Stimulated activated CD8-positive, alpha-beta memory T cell treated with anti-CD3 and anti-CD28 coated beads, Interleukin-15, amount 100 ng/mL, for 4 hours (primary cell): ENCODE measurements at places on chromosomes 12 and 14.

DNA sequence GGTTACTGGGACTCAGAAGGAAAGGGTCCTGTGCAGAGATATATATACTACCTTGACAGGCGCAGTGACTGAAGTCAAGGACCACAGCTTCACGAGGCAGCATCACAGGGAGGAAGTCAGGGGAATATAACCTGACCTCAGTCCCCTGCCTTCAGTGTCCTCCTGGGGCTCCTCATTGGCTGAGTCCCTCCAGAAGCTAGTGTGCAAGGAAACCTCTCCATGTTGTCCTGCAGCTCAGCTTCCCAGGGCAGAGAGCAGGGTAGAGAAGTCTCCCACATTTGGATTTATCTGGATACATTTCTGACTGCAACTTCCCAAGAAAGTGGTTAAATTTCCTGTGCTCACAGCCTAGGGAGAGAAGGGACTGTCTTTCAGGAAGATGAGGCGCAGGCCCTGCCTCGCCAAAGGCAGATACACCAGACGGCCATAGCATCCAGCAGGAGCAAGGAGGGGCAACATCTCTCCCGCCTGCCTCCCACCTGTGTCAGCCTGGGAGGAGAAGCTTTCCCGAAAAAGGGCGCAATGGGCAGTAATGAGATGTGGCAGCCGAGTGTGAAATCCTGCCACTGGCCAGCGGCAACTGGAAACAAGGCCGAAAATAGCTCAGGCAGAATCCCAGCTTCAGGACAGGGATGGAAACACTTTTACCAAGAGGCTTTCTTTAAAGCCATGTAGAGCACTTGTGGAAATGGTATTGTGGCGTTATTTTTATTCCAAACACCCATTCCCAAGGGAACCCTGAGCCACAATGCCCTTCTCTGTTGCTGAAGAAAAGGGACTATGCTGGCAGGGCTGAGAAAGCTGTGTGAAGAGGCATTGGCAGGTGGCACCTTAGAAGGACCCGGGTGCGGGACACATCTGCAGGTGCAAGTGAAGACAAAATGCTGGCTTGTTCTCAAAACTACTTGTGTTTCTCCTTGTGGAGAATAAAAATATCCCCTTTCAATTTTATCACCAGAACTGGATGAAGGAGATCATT, 54.9 kb upstream of the HIF1A start:
- DNase-seq: no peak

- no peak for DNase-seq
These were observed 11.3 kb downstream of the KMT5A start for GRCh38 chr12:123395236-123395635.

DNA sequence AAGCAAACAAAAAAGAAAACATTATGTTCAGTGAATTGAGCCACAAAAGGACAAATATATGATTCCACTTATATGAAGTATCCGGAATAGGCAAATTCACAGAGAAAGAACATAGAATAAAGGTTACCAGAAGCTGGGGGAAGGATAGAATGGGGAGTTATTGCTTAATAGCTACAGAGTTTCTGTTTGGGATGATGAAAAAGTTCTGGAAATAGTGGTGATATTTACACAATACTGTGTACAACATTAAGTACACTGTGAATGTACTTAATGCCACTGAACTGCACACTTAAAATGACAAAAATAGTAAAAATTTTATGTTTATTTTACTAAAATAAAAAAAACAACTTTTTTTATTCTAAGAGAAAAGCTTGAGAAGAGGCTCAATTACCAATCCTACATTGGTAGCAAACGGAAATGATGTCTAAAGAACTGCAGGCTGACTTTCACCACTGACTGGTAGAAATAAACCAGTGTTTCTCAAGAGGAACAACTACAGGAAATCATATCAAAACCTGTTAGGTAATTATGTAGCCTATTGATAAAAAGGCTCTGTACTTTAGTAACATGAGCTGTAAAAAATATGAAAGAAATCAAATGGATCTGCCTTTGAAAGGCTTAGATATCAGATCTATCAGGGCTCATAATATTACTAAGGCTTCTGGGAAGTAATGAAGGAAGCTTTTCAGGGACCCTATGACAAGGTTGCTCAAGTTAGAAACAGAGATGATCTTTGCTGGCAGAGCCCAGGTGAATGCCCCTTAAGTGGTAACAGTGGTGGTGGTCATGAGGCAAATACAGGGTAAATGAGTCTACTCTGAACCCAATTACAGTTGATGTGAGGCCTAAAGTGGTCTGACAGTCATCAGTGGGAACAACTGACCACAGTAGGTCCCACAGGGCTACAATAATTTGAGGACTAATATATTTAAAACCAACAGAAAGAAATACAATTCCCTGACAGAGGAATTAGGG, 41.3 kb downstream of the BAZ1A start:
- no peak for DNase-seq

- DNase-seq: no peak
These were observed 4.4 kb downstream of the CD9 start for GRCh38 chr12:6204533-6205143.

DNA sequence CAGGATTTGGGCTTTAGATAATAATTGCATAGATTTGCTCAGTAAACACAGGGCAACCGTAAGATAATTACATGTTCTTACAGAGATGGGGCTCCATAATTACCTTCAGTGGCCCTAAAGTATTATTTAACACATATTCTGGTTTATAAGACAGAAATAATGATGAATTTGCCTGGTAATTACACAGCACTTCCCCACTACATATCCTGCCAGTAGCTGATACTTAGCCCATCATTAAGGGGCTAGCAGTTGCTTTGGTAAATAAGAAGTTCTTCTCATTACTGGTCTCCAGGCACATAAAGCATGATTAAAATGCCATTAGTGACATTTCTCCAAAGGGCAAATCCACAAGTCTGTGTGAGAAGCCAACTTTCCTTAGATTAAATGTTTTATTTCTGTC, 158.7 kb downstream of the NUAK1 start:
- no peak for DNase-seq

GRCh38 chr14:21229821-21230220, 39.4 kb downstream of the HNRNPC start:
- DNase-seq: no peak

GRCh38 chr12:103011974-103012763, 54.7 kb downstream of the ASCL1 start:
- DNase-seq: no peak

DNA sequence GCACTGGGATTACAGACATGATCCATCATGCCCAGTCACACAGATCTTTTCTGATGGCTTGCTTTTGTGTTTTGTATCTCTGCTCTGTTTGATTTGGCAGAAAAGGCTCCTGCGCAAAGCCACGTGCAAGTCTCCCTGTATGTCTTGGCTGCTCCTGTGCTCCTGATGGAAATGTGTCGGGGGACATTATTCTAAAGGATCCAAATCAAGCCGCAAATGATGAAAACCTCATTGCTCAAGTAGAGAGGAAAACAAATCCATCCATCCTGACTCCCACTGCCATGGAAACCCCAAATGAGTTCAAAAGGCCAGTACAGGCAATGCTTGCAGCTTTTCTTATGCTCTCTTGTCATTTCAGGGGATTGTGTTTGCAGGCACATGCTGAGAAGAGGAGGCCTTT, 93.8 kb downstream of the NDUFA12 start:
- no peak for DNase-seq

DNA sequence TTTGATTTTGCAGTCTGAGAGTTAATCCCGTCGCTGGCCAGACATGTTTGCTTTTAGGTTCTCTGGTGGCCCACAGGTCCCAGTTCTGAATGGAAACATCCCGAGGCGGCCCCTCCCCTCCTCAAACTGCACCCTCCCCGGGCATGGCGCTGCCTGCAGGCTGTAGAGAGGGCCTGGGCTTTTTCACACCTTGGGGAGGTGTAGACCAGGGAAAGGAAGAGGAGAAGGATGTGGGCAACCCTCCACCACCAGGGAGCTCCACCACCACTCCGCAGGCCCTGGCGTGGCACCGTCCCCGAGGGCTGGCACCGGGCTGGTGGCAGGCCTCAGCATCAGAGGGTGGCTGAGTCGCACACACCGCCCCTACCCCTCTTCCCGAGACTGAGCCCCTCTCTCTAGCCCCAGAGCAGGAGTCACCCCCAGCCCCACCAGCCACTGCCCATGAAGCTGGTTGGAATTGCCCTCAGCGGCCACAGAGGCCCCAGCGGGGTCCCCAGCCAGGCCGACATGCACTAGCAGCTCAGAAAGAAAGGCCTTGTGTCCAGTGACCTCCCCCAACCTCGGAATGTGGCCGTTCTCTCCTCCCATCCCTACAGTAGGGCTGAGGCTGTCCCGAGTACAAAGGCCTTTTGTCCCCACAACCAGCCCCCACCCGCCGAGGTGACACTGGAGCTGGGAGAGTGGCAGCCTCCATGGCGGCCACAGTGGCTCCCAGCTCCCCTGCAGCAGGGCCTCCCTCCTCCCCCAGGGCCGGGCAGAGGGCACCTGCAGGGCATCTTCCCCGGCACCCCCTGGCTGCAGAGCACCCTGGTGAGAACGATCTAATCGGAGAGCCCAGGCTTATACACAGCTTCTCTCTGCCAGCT, 23.5 kb upstream of the INF2 start:
- DNase-seq: no peak

GRCh38 chr12:54853933-54854538, at the start of gene MUCL1:
Gene MUCL1, plus strand, starts transcription at chr12:54854516. Its CDS starts 67 bp downstream, at chr12:54854583.
- DNase-seq: peak; percentile 64

GRCh38 chr12:72995616-72996015, 723.4 kb downstream of the TRHDE start:
- no peak for DNase-seq

DNA sequence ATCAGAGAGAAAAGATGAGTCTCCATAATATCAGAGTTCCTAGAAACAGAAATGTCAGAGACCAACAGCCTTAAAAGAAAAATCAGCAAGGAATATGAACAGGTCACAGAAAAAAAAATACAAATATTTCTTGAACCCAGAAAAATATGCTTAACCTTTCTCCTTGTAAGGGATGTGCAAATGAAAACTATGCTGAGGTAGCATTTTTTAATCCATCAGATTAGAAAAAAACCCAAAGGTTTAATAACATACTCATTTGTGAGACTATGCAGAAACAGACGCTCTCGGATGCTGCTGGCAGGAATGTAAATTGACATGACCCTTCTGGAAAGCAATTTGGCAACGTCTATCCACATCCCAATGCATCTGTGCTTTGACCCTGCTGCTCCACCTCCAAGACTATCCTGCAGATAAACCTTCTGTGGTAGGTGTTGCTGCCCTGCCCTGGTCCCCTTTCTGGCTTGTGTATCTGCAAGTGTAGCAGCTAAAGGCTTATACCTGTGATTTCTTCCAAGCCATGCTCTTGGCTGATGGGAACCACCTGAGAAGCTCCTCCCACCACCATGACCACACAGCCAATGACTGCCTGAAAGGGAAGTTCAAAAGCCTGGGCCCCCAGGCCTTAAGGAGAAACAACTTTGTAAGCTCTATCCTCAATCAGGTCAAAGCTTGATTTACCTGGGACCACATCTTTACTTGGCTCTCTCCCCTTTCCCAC, 49.4 kb downstream of the LTBP2 start:
- no peak for DNase-seq

DNA sequence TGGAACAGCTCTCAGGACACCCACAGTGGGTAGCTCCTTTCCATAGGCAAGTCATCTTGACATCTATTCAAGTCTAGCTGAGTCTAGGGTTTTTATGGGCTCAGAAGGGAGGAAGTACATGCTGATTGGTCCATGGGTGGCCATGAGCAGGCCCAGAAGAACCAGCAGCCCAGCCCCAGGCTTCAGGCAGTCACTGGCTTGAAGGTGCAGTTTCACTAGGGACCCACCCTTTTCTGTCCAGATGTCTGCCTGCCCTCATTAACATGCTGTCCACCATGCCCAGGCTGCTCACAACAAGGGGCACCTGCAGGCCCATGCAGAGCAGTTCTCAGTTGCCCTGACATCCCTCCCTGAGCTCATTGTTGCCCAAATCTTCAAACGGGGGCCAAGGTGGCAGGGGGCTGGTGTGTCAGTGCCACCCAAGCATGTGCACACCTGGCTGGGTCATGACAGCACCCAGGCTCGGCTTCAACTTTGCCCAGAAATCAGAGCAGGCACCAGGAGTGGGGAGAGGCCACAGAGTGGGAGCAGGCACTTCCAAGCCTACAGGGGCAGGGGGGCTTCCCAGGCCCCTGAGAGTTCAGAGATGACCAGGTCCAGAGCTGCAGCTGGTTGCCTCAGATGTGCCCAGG, 18.7 kb upstream of the LGR5 start:
- DNase-seq: no peak

GRCh38 chr12:4114986-4115385, 158.6 kb upstream of the CCND2 start:
- no peak for DNase-seq

- DNase-seq: no peak
These were observed 759.0 kb downstream of the AACS start for GRCh38 chr12:125824276-125824675.

- DNase-seq: no peak
These were observed 9.4 kb downstream of the ERP27 start for GRCh38 chr12:14928931-14929330.

- DNase-seq: no peak
These were observed 452 bp downstream of the NGDN start for GRCh38 chr14:23469906-23470403.

DNA sequence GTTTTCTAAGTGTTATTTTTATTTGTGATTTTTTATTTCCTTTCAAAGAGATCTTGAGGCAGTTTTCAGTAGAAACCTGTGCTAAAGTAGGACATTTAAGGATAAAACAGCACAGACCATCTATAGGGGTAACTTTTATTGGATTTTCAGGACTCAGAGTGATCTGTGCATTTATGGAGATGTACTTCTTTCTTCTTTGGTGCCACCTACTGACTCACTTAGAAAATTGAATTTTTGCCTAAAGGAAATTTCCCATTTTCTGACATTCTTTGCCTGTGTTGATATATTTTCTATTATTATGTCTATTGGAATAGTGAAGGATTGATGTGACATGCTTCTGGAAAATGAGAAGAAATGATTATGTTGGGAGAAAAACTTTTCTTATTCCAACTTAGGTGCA, 113.0 kb downstream of the UNC79 start:
- DNase-seq: no peak

GRCh38 chr14:100715332-100715731, 11.4 kb upstream of the DLK1 start:
- DNase-seq: no peak

- no peak for DNase-seq
These were observed 37.0 kb upstream of the FBXO33 start for GRCh38 chr14:39469094-39469710.

- DNase-seq: no peak
These were observed 122.9 kb upstream of the PCED1B start for GRCh38 chr12:46956451-46957035.

- no peak for DNase-seq
These were observed 500.1 kb upstream of the CCDC196 start for GRCh38 chr14:65986041-65986440.

- no peak for DNase-seq
These were observed 147.4 kb upstream of the EGLN3 start for GRCh38 chr14:34098045-34098984.

- no peak for DNase-seq
These were observed 239.1 kb downstream of the SSPN start for GRCh38 chr12:26434299-26435068.
